ENCODE measurements at places on chromosomes 5 and 9.

DNA sequence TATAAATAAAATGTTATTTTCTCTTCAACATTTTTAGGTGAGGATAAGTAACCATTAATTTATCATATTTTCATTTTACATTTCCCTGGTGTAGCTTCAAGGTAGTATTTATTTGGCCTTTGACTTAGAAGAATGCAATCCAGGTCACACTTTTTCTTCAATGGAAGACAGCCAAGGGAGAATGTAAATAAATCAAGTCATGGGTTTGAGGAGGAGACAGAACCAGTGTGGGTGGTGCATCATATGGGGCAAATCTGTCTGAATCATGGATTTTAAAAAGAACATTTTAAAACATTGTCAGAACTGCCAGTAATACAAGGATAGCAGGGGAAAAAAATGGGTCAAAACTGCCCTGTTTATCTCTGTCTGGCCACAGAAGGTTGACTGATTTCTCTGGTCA lies 229.5 kb downstream of the FAM114A2 start:
- no peak for DNase-seq

DNA sequence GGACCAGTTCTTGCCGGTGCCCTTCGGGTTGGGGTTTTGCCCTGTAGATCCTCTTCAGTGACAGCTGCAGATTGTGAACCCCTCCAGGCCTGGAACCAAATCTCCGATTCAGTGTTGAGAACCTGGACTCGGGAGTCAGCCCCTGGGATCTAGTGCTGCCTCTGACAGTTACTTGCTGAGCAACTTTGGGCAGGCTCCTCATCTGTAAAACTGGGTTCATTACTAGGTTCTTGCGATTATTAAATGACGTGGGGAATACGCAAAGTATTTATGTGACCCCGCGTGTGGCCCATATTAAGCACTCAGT lies 600 bp downstream of the ERCC6L2 start:
- no peak for DNase-seq

DNA sequence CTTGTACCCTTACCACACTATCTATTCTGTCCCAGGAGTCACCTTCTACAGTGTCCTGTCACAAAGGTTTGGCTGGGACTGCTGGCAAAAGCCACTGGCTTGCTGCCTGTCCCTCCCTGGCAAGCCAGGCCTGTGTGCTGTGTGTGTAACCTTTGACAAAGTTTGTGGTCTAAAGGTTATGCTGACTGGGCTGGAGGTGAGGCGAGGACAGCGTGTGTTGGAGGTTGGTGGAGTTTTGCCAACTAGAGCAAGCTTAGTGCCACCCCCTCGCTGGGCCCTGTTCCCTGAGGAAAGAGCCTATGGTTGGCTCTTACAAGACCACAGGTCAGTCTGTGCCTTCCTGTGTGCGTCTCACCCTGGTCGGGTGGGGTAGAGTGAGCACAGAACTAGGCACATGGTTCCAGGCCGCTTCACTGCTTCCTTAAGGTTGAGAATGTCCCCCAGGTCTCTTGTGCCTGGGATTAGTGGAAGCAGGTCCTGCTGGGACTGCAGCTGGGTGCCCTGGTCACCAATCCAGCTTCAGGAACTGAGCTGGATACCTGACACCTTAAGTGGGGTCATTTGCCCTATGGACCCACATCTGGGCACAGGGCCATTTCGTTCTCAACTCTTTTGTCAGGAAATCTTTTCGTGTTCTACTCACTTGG lies 152.2 kb downstream of the GADD45G start:
- DNase-seq = no peak

- no peak for DNase-seq
Measured at GRCh38 chr5:3811116-3811515, 215.5 kb downstream of the IRX1 start.

DNA sequence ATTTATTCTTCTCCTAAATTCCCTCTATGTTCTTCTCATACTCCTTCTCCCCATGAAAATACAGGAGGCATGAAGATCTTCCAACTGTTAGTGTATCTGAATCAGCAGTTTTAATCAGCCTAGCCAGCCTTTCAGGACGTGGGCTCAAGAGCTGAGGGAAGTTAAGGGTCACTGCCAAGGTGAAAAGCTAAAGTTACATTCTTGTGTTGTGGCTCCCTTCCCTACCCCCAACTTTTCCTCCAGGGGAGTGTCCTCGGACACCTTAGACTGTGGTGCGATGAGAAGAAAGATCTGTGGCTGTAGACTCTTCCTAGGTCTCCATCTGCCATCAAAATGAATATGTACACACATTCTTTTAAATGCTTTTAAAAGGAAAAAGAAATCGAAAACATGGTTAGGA lies 4.2 kb downstream of the DMRT3 start:
- no peak for DNase-seq

GRCh38 chr5:1280177-1281037 lies 14.5 kb downstream of the TERT start:
- no peak for DNase-seq

DNA sequence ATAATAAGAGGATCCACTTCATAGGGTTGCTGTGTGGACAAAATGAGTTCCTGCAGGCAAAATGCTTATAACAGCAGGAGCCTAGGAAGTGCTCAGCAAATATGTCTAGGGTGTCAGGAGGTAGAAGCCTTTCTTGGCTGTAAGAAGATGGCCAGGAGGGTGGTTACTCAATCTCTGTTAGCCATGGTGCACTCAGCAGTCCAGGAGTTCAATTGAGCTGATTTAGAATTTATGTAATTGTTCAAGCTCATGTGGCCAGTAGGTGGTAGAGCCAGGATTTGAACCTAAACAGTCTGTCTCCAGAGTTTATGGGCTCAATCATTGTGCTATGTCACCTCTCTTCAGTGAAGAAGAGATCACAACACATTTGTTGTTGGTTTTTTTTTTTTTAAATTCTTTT lies 381.2 kb downstream of the KIF4B start:
- no peak for DNase-seq

DNA sequence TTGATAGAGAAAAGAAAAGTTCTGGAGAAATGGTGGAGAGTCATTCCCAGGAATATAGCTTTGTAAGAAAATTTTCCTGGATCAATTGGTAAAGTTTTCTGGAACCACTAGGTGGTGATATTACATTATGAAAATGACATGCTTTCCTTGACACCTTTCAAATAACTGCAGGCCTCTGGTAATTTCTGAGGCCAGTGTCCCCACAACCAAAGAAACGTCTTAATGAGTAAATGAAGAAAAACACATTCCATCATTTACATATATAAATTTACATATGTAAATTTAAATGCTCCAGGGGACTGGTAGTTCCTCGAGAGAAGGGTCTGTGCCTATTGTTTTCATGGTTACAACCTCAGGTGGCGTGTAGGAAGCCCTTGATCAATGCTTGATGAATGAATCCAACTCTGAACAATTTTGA lies 17.2 kb upstream of the RGS3 start:
- peak; percentile 17 for DNase-seq

GRCh38 chr9:125932012-125932411 lies 184.8 kb downstream of the PBX3 start:
- no peak for DNase-seq

DNA sequence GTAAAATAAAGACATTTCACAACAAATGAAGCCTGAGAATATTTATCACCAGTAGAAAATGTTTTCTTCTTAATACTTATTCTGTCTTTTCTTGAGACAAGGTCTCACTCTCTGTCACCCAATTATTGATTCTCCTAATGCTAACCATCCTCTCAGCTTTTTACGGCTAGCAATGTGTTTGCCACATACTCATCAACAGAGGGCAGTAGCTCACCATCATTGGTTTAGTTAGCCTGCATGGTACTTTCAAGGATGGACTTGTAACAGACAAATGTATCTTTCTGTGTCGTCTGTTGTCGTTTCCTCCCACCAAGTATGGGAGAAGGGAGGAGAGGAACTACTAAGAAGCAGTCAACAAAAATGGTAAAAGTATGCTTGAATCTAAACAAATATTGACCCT lies 5.9 kb upstream of the ACO1 start:
- peak; percentile 56 for DNase-seq

- no peak for DNase-seq
Measured at GRCh38 chr9:78664370-78664769, 367.4 kb downstream of the PSAT1 start.

- DNase-seq = no peak
Measured at GRCh38 chr9:91844190-91844589, 105.8 kb downstream of the ROR2 start.

GRCh38 chr9:36123515-36123914 lies 13.0 kb upstream of the GLIPR2 start:
- DNase-seq = no peak

GRCh38 chr5:138629392-138629791 lies 54.2 kb upstream of the HSPA9 start:
- DNase-seq = no peak

GRCh38 chr5:96703384-96703920 lies 41.3 kb downstream of the CAST start:
- DNase-seq = no peak
